ENCODE measurements at places on chromosomes 1 and 21.

GRCh38 chr1:22349362-22350043 lies 102.1 kb upstream of the ZBTB40 start:
- DNase-seq: no peak

GRCh38 chr1:228937851-228938536 lies 202.7 kb downstream of the RHOU start:
- DNase-seq: no peak

DNA sequence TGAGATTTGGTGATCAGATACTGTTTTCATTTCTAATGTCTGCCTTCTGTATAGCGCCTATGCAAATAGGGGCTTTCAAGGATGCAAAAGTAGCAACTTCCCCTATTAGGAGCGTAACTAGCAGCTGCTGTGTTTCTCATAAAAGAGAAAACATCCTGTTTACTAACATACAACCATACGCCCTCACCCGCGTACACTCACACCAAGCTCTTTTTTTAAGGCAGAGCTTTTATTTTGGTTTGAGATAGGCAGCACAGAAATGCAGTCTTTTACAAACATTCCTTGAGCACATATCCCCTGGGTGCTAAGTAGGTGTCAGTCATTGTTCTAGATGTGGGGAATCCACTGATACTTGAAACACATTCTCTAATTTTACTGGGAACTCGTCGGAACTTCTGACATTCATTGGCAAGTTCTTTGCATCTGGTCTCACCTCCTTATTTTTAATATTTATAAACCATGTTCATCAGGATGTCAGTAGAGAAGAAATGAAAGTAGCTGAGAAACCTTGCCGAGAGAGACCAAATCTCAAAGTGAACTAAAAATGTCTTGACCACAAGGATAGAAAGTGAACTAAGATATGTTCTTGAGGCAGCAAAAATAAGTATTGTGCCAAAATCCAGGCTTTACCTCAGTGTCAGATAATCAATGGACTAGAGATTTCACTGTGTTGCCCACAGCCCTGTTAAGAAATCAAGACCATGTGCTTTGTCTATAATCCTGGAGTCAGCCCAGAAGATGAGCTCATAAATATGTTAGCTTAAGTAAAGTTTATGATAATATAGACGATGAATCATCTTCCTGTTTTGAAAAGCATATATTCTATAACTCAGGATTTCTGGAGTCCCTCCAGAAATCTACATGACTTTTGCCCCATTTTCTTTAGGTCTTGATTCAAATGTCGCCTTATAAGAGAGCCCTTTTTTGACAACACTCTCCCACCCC lies 350.9 kb downstream of the ST6GALNAC3 start:
- DNase-seq: no peak

GRCh38 chr1:2946999-2947690 lies 74.1 kb upstream of the ACTRT2 start:
- DNase-seq: no peak

- peak; percentile 16 for DNase-seq
These were observed 20.7 kb downstream of the FOXO6 start for GRCh38 chr1:41381692-41382479.

GRCh38 chr1:160260406-160261382 lies 1.7 kb downstream of the DCAF8 start:
- no peak for DNase-seq

- DNase-seq: no peak
These were observed 21.6 kb upstream of the ZNF678 start for GRCh38 chr1:227541796-227542152.

- no peak for DNase-seq
These were observed 10.4 kb downstream of the FBXO2 start for GRCh38 chr1:11643782-11644181.

DNA sequence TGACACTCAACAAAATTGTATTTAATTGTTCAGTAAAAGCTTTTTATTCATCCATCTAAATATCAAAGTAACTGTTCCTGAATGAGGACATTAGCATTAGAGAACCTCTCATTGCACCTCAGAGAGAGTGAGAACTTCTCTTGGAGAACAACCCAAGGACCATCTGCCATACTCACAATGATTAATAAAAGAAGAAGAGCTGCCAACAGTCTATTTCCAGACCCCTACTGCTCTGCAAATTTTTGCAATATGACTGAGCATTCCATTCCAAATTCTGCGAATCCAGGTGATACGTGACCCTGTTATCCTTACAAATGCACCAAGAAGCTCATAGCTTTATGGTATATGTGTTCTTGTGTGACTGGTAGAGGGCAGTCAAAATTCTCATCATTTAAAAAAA lies 422.5 kb downstream of the NEGR1 start:
- DNase-seq: no peak

GRCh38 chr1:28510273-28510969 lies 4.6 kb downstream of the RCC1 start:
- DNase-seq: no peak

- no peak for DNase-seq
These were observed 515.5 kb downstream of the BRINP3 start for GRCh38 chr1:189962181-189962580.

GRCh38 chr1:212518188-212519054 lies 85.7 kb downstream of the NENF start:
- DNase-seq: no peak

DNA sequence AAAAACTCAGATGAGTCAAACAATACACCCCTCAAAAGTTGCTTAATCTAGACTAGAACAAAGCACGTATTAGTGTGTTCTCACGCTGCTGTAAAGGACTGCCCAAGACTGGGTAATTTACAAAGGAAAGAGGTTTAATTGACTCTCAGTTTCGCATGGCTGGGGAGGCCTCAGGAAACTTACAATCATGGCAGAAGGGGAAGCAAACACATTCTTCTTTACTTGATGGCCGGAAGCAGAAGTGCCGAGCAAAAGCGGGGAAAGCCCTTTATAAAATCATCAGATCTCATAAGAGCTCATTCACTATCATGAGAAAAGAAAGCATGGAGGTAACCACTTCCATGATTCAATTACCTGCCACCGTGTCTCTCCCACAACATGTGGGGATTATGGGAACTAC lies 10.1 kb downstream of the JAM2 start:
- no peak for DNase-seq

- no peak for DNase-seq
These were observed 18.8 kb upstream of the F3 start for GRCh38 chr1:94560333-94560732.

DNA sequence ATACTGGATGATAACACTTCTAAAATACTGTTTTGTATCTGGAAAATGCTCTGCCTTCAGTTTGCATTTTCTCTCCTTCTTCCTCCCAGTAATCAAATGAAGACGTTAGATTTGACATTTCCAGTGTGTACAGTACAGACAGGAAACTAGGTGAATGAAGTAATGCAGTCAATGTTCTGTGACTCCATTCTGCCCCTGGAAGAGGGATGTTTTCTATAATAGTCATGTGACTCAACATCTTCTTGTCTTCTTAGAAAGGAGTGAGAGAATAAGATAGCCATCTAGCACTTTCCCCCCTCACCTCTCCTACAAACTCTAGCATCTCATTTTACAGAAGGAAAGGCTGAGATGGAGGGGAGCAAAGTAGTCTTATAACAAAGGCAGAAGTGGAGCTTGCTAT lies 77.6 kb downstream of the DDR2 start:
- DNase-seq: no peak

- no peak for DNase-seq
These were observed 16.3 kb upstream of the SARS1 start for GRCh38 chr1:109197158-109198042.

DNA sequence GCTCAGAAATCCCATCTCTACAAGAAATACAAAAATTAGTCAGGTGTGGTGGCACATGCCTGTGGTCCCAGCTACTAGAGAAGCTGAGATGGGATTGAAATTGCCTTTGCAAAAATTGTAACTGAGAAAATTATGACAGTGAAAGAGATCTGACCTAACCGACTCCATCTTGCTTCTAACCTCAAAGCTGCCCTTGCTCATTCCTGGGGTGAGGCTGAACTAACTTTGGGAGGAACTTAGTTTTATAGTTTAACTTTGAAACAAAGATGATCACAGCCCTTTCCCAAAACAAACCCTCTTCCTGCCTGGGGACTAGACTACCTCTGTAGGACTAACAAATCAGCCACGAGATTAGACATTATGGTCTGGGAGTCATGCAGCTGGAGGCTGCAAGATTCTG lies 33.8 kb upstream of the ERO1B start:
- DNase-seq: no peak

GRCh38 chr1:213507472-213508223 lies 456.6 kb downstream of the RPS6KC1 start:
- no peak for DNase-seq

DNA sequence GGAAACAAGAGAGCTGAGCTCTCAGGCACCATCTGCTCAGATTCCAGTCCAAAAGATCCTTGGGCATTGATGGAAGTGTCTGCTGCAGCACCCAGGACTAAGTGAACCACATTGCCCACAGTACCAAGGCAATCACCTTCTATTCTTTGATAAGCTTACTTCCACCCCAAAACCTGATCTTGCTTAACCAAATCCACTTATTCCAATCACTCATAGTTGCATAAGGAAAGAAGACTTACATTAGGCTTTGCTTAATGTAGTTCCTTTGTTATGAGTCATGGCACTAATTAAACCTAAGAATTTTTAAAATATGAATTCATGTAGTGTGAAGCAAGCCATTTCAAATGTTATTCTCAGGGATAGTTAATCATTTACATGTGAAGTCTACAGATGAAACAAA lies 84.5 kb downstream of the UCHL5 start:
- no peak for DNase-seq

GRCh38 chr1:230773396-230774033 lies 26.3 kb downstream of the CAPN9 start:
- no peak for DNase-seq

DNA sequence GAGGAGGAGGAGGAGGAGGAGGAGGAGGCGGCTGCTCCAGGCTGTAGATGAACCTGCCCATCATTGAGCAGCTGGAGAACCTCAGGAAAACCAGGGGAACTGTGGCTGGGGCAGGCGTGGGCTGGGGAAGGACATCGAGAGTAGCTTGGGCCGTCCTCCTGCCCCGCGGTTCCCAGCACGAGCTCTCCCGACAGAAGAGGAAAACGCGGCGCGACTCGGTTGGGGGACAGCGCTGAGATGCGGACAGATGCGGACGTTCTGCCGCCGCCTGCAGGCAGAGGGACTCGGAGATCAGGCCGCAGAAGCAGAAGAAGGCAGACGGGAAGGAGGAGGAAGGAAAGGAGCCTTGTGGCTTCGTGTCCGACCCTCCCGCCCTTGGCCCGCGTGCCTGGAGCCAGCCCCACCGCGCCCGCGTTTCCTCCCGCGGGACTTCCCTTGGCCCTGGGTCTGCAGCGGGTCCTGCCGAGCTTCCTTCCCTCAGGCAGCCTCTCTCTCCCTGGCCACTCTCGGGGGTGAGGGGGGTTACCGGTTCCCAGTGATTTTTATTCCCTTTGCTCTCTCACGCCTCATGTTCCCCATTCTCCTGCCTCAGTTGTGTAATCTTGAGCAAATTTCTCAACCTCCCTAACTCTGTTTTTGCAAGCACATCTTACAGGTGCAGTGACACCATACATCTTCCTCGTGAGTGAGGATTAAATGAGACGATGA lies 1.7 kb upstream of the TNFRSF9 start:
- no peak for DNase-seq

DNA sequence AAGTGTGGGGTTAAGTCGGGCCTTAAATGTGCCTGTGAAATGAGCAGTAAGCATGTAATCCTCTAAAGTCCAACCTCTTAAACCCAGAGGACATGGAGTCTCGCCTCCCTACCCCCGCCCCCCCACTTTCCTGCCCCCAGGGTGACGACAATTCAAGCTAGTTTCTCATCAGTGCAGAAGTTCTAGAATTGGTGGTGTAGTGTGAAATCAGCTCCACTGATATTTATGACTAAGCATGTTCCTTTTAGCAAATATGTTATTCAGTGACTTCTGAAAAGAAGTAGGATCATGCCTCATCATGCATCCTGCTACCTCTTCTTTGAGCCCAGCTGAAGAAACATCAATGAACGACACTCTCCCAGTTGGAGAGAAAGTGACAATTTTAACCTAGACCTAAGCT lies 2.6 kb upstream of the ABCB10 start:
- DNase-seq: no peak

DNA sequence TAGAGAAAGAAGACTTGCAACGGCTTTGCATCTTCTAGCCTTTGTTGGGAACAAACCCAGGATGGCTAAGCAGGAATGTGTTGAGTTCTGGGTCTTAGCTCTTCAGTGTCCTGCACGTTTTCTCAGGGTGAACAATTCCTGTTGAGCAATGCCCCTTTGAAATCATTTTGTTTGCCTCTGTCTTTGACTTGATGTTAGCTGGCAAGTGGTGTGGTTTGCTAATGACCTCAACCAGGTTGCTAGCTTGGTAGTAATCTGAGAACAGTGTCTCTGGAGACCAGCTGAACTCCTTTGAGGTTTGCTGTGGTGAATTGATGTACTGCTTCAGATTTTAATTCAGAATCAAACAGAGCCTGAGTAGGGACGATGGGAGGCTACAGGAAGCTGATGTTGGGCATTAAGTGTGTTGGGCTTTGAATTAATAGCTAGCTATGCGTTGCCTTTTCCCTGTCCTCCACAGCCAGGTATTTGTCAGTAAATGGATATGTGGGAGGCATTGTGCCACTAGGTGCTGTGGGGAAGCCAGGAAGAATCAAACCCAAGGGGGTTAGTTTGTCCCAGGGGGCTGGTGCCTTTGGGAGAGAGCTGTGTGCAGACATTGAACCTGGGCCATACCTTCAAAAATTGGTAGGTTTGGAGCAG lies 23.3 kb upstream of the SRSF10 start:
- no peak for DNase-seq

DNA sequence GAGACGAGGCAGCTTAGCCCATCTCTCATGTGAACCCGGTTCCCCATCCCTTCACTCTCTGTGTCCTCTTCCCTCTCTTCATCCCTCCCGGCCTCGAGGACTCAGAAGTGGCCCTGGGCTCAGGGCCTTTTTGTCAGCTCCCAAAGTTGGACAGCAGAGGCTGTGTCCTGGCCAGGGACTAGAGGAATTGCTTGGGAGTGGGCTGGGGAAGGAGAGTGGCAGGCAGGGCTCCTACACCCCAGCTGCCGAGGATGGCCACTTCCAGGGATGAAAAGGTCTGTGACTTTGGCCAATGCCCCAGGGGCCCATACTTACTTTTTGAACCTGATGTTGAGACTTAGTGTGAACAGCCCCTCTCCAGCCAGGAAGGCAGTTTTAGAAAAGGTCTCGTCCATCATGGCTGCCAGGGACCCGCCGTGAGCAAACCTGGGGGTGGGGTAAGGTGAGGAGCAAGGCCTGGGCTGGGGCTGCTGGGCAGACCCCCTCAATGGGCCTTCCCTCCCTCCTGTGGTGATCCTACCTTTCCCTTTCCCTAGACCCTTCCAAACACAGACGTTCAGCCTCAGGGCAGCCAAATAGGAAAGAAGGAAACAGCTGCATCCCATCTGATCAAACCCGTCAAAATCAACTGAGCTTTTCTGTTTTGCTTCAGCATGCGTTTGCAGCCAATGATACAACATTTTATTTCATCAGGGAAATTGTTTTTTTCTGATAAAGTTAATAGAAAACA lies 5.5 kb downstream of the THEM5 start:
- no peak for DNase-seq
